ENCODE measurements at places on chromosomes 6 and 20. TPM values are rescaled to one million over a fixed set of nuclear protein-coding genes. Genes with fewer than 3 reads are reported as not detected.

Gene NCOA5
- 19.2 TPM for total RNA-seq

Gene VWA7
- 3.8 TPM for total RNA-seq

Gene SMOC2
- total RNA-seq = not detected

Gene NKX2-4
- not detected for total RNA-seq

Gene CASP8AP2
- 11.0 TPM for total RNA-seq

Measured in placental epithelial cell (primary cell).